ENCODE measurements at places on chromosomes 7 and 10. TPM values are rescaled to one million over a fixed set of nuclear protein-coding genes. Genes with fewer than 3 reads are reported as not detected.

The OGDHL gene
- 0.52 TPM for total RNA-seq

The PLCE1 gene
- total RNA-seq = 0.56 TPM

The PCDH15 gene
- total RNA-seq = not detected

The SPDYE6 gene
- total RNA-seq = not detected

The MOGAT3 gene
- not detected for total RNA-seq

The PAX4 gene
- not detected for total RNA-seq

The ZMIZ1 gene
- 43.8 TPM for total RNA-seq

The RSPH10B2 gene
- 0.28 TPM for total RNA-seq

The TRPV5 gene
- not detected for total RNA-seq

The TMEM213 gene
- total RNA-seq = not detected

The MKX gene
- 1.4 TPM for total RNA-seq

The COA1 gene
- 40.8 TPM for total RNA-seq

The BZW2 gene
- 58.9 TPM for total RNA-seq

The ZNF479 gene
- not detected for total RNA-seq

Data from esophagus mucosa (tissue), 1 donor.